Stimulated activated CD8-positive, alpha-beta memory T cell treated with anti-CD3 and anti-CD28 coated beads, Interleukin-4, amount 100 ng/mL, for 48 hours (primary cell): ENCODE measurements at places on chromosomes 6 and 20.

DNA sequence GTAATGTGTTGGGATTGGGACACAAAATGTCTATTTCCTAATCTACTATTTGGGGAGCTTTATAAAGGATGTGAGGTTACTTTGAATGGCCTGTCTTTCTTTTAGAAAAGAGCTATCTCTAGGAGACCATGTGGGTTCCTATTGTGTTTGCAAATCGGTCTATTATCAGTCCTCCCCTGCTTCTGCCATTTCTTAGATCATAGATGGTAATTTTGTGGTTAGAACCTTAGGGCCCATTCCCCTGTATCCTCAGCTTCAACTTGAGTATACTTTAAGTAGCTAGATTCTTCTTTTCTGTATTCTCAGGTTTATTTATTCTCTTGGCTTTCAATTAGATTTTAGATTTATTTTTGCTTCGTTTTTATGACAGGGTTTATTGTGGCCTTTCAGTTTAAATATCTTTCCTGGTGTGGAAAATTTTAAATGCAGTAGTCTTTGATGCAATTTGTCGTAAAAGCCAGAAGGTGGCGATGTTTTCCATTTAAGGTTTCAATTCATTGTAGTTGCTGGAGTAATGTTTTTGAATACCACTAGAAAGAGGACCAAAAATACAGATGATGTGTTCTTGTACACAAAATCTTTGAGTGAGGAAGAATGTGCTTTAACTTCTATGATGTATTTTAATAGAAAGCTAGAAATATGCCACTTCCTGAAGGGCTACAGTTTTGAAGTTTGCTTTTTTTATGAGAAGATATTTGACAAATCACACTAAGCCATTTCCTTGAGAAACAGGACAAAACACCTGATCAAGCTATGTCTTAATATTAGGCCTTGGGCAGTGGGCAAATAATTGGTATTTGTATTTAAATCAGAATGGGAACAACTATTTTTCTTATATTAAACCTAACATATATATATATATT is 20.3 kb downstream of the TBPL1 start:
- no peak for DNase-seq

GRCh38 chr6:161639772-161640171 is 365.9 kb upstream of the AGPAT4 start:
- DNase-seq = no peak

GRCh38 chr20:7392542-7393206 is 547.6 kb downstream of the HAO1 start:
- no peak for DNase-seq

- DNase-seq = no peak
Observed at GRCh38 chr6:6545616-6546317, 42.8 kb upstream of the LY86 start.

- no peak for DNase-seq
Observed at GRCh38 chr20:16520154-16520553, 53.1 kb downstream of the KIF16B start.
